T-helper 2 cell treated with Interferon-gamma antibody and Interleukin-4, amounts not matched to agents 5 μg/mL and 100 μg/mL, for 36 hours (primary cell): ENCODE measurements at places on chromosomes 13 and 19.

- no peak for DNase-seq
Measured at GRCh38 chr13:79126706-79127105, 279.3 kb downstream of the RBM26 start.

DNA sequence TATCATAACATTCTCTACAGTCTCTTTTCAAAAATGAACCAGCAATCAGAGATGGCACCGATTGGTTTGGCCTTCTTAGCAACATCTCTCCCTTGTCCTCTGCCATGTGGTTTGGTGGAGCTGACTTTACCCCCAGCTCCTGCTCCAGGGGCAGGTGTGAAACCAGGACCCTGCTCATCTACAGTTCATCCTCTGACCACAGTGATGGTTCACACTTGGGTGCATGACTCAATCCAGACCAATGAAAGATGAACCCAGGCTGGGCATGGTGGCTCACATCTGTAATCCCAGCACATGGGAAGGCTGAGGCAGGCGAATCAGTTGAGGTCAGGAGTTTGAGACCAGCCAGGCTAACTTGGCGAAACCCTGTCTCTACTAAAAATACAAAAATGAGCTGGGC, 33.6 kb upstream of the FFAR2 start:
- no peak for DNase-seq

- DNase-seq: no peak
Measured at GRCh38 chr13:106493533-106494220, 41.8 kb downstream of the EFNB2 start.

DNA sequence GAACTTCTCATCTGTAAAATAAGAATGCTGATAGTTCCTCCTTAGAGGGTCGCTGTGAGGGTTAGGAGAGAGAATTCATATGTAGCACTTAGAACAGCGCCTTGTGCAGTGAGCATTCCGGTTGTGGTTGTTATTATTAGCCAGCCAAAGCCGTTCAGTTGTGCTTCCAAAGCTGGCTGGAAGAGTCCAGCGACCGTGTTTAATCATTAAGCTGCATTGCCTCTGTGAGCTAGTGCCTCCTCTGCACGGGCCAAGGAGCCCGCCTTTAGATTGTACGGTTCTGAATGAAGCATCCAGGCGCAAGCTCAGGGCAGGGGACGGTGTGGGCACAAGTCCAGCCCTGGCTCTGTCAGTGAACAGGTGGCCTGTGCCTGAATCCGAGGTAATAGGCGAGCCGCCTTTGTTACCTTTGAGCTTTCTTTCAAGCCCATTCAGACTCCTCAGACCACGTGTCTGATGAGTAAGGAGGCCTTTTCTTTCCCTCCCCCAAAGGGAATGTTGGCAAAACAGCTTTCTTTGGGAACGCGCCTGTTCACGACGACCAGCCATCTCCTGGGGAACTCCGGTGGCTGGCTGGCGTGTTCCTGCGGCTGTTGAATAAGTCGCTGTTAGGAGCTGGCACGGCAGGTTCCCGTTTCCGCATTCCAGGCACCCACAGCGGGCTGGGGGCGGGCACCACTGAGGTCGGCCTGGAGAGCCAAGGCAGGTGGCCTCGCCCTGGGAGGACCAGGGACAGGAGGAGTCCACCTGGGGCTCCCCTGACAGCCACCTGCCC, 25.1 kb downstream of the SIPA1L3 start:
- DNase-seq: no peak

GRCh38 chr19:34772697-34773554, at the start of gene ZNF599:
Gene ZNF599, minus strand, starts transcription at chr19:34773215. Its CDS starts 374 bp downstream, at chr19:34772841.
- peak; percentile 86 for DNase-seq

GRCh38 chr19:4329858-4330257, 8.8 kb downstream of the STAP2 start:
- DNase-seq: no peak

DNA sequence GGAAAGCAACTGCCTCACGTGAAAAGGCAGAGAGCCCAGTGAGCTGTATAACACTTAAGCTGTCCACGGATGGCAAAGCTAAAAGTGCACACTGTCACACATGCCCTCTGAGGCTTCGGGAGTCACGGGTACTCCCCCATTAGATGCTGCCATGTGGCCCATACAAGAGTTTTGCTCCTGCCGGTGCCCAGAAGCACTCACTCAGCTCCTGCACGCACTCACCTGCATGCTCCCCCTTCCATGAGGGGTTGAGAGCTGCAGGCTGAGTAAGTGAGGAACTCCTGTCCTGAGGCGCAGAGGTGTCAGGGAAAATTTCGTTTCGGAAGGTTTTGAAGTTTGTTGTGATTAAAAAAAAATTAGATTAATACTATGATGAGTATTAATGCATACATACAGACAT, 939.2 kb upstream of the ATXN8OS start:
- DNase-seq: no peak
